ENCODE measurements at places on chromosomes 4 and X. TPM values are rescaled to one million over a fixed set of nuclear protein-coding genes. Genes with fewer than 3 reads are reported as not detected.

The SULT1B1 gene
- total RNA-seq: 0.34 TPM

The SORCS2 gene
- 7.1 TPM for total RNA-seq

The CDKL2 gene
- total RNA-seq: 2.1 TPM

The PF4V1 gene
- not detected for total RNA-seq

The NHSL2 gene
- total RNA-seq: 22.8 TPM

The PRKG2 gene
- 0.90 TPM for total RNA-seq

The SNCA gene
- 18.3 TPM for total RNA-seq

The TCEAL6 gene
- total RNA-seq: not detected

The CDX4 gene
- total RNA-seq: not detected

The S100G gene
- total RNA-seq: not detected

The ANK2 gene
- 9.2 TPM for total RNA-seq

GRCh38 chr4:156578005-156578404 is 393.6 kb downstream of the PDGFC start:
- no peak for DNase-seq

DNA sequence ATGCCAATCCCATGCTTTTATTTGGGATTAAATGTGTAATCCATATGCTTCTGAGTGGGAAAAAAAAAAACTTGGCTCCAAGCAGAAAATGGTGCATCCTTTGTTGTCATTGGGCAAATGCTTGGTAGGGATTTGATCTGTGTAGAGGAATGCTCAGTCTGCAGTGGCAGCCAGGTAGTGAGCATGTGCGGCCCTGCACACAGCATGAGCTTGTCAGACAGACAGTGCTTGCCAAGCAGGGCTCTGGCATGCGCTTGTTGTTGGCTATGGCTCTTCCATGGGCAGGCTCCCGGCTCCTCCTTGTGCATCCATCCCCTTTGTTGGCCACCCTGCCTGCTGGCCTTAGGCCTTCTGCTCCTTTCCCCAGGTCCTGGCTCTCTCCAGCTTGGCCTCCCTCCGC is 130.3 kb downstream of the GPR143 start:
- DNase-seq: no peak

DNA sequence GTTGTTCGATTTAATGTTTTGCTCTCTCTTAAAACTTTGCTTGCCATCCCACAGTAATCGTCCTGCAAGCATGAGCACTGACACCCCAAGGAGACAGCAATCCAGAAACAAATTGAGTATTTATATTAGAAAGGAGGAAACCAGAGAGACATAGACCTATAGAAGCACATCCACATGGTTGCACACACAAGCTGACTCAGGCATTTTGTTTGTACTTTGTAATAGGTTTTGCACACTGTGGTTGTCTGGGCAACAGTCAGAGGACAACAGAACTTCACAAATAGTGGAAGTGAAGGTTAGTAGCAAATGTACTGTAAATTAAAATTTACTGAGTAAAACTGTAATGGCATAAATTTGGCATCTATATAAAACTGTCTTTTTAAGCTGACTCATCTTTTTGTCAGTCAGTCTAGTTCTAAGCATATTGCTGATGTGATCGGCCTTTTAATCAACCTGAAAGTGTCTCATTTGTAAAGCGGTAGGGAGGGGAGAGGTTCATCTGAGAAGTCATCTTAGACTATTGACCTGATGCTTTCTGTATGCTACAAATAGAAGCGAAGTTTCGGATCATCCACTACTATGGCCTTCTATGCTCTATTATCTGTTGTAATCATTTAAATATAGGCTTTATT is 1624.7 kb downstream of the ARAP2 start:
- no peak for DNase-seq

DNA sequence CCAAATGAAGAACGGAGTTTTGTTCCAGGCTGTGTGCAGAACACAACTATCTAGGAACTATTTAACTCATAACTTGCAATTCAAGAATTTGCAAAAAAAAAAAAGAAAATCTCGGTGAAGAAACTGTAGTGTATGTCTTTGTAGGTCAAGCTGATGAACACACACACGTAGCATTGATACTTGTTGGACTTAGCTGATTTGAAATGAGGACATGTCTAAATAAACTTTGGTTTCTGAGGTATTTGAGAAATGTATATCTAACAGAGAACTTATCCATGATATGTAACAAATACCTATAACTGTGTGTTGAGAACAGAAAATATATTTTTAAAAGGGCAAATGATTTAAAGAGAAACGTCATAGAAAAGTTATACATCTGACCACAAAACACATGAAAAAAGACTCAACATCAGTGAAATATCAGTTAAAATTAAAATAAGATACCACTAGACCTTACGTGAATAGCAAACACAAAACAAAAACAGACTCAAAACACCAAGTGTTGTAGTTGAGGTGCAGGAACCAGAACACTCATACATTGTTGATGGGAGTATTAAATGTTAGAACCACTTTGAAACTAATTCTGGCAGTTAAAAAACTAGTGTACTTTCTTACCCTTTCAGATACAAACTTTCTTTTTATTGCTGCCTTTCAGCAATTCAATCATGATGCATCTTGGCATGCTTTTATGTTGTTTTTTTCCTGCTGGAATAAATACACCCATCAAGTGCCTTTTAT is 1535.8 kb upstream of the PCDH10 start:
- no peak for DNase-seq

DNA sequence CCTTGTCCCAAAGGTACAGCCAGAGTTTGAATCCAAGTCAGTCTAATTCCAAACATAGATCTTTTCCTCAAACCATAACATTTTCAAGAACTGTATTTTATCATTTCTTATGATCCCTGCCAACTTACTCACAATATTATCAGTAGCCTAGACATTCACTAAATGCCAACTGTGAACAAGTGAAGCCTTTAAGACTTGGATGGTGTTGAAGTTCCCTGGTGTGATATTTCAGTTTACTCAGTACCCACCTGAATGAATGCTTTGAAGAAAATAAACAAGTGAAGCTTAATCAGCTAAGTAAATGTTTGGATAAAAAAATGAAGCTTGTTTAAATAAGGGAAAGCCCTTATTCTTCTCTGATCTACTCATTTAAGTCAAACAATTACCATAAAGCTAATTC is 1028.3 kb downstream of the DMD start:
- DNase-seq: no peak

DNA sequence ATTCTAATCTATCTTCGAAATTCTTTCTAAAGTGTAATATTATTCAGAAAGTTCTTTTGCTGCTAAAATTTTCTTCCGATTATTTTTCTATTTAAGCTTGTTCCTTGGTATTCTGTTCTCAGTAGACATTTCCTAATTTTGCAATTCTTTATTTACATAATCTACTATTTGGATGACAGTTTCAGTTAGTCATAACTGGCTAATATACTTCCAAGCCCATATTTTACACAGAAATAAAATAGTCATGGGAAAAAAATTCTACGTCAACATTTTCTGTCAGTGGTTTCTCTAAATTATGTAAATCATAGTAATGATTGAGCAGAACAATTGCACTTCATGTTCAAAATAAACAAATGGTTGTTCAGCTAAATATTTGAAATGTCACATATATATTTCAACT is 178.0 kb upstream of the ANKRD50 start:
- no peak for DNase-seq

DNA sequence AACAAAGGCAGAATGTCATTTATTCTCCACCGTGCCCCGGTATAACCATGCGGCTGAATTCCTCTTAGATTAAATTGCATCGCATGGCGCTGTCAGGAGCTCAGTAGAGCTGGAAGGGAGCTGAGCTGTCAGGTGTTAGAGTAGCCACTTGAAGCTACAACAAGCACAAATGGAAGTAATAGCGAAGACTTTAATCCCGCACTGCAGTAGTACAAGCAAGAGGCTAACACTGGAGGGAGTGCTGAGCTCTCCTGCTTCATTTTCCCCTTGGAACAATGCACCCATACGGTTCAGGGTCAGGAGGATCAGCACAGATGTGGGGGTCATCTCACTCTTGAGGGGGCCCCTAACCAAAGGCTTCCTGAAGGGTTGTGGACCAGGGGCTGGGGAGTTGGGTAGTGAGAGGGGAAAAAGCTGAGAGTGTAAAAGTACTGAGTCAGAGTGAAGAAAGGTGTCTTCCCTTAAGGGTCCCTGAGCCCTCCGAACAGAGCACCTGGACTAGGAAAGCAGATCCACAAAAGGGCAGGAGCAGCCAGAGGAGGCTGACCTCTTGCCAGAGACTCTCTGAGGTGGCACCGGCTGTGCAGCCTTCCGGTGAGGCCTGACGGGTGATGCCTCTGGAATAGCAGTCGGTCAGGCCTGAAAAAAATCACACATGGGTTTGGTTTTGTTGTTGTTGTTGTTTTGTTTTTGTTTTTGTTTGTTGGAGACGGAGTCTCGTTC is 36.0 kb upstream of the CBR4 start:
- DNase-seq: no peak

- DNase-seq: no peak
Observed at GRCh38 chr4:170420255-170420693, 330.5 kb upstream of the AADAT start.

GRCh38 chrX:131588995-131589394 is 45.1 kb downstream of the OR13H1 start:
- no peak for DNase-seq

DNA sequence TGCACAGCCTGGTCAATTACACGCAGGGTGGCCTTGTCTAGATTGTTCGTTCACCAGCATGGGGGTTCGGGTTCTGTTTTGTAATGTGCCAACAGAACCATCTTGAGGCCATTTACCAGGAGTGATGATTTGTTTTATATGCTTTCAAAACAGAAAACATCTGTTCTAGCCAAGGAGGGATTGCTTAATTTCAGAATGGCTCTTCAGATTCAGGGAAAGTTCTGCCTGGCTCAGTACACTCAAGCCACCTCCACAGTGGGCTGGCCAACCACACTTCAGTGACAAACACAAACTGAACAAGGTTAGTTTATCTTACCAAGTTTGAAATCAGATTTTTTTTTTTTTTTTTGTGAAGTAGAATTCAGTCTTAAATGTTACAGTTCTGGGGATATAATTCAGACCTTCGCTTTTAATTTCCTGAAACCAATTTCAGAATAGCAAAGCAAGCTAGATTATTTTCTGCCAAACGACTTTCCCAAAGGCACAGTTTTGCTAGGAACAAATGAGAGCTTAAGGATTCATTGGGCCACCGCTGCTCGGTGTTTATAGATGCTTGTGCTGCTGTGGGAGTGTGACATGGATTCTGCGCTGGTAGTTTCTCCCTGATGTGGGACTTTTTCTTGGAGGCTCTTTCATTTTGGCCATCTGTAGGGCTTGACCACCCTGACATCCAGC is 23.4 kb downstream of the SMS start:
- DNase-seq: no peak

DNA sequence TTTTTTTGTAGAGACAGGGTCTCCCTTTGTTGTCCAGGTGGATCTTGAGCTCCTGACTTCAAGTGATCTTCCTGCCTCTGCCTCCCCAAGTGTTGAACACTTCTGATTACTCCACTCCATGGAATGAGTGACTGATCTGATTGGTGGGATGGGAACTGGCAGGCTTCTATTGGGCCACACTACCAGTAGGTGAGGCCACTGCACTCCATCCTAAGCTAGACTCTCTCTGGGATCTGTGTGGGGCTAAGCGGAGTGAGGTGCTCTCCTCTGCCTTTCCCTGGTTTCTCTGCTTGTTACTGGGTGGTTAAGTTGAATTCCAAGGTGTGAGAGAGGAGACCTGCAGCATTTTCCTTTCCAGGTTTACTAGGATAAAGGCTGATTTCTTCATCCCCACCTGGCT is 58.7 kb downstream of the ENOPH1 start:
- no peak for DNase-seq

DNA sequence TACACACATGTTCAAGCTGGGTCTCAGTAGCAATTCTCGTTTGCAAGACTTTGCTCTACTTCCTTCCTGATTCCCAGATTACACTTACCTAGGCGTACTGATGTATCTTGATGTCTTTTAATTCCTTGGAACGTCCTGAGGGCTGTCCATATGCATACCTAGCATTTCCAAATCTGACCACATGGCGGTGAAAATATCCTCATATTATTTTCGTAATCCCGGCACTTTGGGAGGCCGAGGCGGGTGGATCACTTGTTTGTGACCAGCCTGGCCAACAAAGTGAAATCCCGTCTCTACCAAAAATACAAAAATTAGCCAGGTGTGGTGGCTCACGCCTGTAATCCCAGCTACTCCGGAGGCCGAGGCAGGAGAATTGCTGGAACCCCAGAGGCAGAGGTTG is 1786.3 kb upstream of the TENM3 start:
- DNase-seq: no peak

GRCh38 chrX:155263854-155264628 is at the start of gene RAB39B:
TSS of gene RAB39B (minus strand) at chrX:155264491. CDS start at chrX:155264288, 203 bp downstream.
- peak; percentile 47 for DNase-seq

GRCh38 chr4:72582853-72583252 is 13.8 kb upstream of the ADAMTS3 start:
- no peak for DNase-seq

GRCh38 chr4:921830-922331 is 10.2 kb downstream of the GAK start:
- DNase-seq: no peak

DNA sequence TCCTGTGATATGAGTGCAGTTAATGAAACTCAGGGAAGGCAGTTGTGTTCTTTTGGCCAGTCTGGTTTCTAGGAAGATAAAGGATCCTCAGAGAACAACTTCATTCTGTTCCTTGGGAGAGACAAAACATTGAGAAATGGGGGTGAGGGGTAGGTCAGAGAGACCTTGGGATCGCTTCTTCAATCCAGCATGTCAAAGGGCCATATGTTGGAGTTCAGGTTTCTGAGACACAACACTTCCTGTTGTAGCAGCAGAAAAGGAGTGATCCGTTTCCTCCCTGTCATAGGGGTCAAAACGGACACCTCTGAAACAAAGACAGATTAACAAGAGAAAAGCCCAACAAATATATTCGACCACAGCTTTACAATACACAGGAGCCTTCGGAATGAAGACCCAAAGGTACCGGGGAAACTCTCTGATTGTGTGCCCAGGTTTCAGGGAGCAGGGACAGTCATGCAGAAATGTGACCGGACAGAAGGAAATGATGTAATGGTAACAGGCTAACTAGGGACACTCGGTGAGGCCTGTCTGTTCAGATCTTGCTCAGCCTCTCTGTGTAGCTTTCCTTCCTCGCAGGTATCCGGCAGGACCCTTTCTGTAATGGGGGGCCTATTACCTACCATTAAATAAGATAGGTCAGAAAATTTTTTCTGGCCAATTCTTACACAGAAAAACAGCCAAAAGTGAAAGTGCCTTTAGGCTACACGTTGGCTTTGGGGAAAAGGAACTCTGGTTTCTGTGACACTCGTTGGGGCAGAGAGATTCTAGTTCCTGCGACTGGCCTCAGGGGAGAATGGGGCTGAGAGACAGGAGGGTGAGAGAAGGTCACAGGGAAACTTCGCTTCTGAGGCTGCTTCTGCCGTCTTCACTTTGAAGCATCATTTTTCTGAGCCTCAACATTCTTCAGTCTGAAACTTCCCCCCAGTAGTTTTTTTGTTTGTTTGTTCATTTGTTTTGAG is 103.3 kb upstream of the TLR3 start:
- DNase-seq: no peak

DNA sequence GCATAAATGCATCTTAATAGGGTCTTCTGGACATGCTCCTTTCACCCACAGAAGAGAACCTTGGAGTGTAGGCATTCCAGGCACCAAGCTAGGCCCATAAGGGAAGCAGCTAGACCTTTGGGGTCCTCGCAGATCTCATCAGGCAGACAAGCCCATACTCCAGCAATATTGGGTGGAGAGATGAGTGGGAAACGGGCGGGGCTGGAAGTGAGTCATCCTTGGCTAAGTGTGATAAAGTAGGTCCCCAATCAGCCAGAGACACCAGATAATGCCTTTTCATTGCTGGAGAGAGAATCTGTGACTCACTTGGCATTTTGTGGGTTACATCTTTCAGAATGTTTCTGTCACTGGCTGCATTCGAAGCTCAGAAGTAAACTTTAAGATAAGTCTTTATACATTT is 133.3 kb upstream of the MBNL3 start:
- no peak for DNase-seq

- DNase-seq: no peak
Observed at GRCh38 chrX:39174772-39175417, 373.6 kb downstream of the MID1IP1 start.

Measured in mesothelial cell of epicardium (in vitro differentiated cells).